ENCODE measurements at places on chromosomes 6 and 20.

GRCh38 chr6:119182875-119183274 lies 104.4 kb upstream of the FAM184A start:
- DNase-seq = no peak

DNA sequence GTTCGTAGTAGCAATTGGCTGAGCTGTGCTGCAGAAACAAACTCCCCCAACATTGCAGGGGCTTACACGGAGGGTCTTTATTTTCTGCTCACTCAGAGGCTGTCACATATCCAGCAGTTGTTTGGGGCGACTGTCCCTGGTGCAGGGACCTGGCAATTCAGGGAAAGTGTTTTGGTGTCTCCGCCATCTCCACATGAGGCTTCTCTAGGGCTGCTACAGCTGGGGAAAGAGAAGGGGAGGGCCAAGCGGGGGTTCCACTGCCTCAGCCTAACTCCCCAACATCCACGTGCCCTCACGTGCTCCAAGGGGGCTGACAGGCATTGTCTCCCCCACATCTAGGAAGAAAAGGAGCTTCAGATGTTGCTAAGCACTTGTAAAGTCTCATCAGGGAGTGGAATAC lies 61.3 kb upstream of the NXT1 start:
- no peak for DNase-seq

DNA sequence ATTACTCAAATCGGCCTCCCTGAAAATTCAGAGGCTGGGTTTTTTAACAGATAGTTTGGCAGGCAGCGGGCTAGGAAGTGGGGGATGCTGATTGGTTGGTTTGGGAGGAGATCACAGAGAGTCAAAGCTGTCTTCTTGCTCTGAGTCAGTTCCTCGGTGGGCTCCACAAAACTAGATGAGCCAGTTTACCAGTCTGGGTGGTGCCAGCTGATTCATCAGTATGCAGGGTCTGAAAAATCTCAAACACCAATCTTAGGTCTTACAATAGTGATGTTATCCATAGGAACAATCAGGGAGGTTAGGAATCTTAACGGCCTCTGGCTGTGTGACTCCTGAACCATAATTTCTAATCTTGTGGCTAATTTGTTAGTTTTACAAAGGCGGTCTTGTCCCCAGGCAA lies 190.7 kb downstream of the C6orf118 start:
- no peak for DNase-seq

GRCh38 chr20:32945710-32946221 lies 58.5 kb downstream of the SUN5 start:
- DNase-seq = no peak

DNA sequence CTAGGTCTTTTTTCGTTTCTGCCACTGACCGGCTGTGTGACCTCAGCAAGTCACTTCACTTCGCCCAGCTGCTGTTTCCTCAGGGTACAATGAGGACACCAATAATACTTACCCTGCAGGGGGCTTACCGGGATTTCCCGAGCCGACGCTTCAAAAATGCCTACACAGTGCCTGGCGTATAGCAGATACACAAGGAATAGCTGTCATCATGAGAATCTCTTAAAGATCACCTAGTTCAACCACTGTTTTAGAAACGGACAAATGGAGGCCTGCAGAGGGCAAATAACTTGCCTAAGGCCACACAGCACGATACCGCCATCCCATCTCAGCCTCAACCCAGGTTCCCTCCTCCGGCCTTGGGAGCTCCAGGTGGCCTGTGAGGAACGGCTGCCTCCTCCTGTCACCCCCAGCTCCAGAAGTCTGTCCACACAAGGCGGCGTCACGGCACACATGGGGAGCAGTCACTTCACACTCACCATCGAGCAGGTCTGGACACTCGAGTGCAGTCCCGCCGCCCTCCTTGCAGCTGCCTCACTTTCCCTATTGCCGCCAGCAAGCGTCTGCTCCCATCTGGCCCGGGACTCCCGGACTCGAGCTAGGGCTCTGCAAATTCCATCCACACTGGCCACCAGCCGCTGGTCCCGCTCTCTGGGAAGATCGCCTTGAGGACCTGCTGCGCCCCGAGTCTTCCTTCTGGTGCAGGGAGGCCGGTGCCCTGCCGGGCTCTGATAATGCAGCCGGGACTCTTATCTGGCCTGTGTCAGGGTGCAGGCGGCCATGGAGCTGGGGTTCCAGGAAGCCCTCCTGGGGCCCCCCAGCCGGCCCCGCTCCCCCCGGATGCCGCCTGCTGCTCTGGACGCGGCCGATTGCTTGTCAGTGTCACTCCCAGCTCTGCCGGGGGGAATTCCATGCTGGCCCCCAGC lies at the start of gene RIPOR3:
Gene RIPOR3 (minus strand): TSS at position 893 of the 923 bp plus-strand sequence. CDS start 414 bp downstream, at position 479.
- DNase-seq = no peak

DNA sequence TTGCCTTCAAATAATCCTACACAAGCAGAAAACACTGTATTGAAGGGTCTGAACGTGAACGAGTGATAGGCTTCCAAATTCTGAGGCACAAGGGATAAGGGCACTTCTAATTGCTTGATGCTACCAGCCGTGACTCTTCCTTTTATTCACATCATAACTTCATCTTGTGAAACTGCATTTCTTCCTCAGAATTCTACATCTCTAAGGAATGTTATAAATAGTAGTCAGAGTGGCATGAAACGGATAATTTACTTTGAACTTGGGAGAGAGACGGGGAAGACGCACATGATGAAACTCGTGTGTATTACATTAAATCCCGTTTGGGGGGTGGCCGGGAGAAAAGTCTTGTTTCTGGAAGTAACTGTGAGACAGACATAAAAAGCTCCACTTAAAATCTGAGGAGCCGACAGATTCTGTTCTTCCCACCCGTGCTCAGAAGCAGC lies 754 bp downstream of the HDDC2 start:
- DNase-seq = no peak

DNA sequence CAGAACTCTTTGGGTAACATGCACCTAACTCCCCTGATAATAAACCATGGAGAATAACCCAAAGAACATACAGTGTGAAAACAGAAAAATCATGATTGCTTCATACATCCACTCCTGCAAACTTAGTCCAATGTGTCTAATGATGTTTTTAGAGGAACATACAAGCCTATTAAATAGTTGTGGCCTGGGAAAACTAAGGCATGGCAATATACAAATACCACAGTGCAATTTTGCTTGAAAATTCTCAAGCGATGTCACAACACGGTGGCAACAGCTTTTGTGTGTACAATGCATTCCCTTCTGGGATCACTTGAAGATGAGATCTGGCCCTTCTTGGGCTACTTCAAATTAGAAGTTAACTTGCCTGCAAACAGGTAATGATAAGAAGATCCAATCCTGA lies 16.7 kb downstream of the MAP3K5 start:
- DNase-seq = no peak

- no peak for DNase-seq
Measured at GRCh38 chr6:74932232-74932888, 273.5 kb downstream of the COL12A1 start.

DNA sequence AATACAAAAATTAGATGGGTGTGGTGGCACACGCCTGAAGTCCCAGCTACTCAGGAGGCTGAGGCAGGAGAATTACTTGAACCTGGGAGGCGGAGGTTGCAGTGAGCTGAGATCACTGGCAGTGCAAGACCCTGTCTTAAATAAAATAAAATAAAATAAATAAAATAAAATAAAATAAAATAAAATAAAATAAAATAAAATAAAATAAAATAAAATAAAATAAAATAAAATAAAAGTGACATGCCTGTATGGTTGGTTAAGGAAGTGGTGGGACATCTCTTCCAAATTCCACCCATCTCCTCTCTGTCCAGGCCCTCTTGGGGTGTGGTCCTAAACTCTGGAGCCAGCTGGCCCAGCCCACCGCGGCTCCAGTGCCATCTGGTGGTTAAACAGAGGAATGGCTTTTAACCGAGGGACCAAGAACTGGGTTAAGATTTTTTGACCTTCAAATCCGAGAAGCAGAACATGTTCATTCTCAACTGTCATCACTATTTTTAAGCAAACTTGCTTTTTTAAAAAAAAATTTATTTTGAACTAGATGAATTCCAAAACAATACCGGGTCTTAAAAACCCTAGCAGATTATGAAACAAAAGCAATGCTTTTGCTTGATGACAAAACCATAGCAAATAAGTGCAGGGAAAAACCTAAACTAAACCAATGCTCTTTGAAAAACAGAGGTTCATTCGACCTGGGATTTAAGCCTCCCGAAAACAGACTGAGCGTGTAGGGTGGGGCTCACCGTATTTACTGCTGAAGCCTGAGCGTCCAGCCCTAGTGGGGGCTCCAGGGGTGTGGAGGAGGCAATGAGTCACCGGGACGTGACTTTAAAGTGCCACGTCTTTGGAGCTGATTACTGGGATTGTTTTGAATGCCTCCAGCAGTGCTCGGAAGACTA lies 68.8 kb downstream of the CDC5L start:
- peak; percentile 30 for DNase-seq

DNA sequence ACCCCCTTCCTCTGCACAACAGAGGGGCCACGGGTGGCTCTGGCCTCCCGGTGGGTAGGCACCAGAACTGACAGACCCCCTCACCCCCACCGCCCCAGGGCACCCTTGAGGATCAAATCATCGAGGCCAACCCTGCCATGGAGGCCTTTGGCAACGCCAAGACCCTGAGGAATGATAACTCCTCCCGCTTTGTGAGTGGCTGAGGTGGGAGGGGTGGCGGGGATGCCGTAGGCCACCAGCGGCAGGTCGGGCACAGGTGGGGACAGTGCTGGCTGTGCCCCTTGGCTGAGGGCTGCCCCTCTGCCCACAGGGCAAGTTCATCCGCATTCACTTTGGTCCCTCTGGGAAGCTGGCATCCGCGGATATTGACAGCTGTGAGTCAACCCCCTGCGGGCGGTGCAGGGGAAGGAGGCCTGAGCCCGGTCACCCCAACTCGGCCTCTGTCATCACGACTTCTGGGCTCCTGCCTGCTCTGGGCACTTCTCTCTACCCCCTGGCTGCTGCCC lies 29.1 kb downstream of the MYH7B start:
- no peak for DNase-seq

DNA sequence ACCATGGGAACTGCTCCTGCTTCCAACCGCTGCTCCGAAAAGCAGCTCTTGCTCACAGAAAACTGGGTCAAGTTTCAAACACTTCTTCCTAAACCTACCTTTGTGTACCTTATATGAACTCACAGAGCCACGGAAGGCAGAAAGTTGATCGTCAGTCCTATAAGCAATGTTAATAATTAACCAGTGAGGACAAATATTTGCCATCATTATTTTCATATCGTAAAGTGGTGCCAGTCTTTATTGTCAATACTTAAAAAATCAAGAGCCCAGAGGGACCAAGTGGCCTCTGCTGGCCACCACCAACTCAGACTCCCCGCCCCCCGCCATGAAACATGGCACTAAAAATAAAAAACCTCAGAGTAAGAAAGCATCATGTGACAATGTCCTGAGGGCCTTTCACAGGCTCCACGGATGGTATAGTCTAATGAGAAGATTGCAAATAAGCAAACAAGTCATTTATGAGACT lies 9.1 kb upstream of the PBOV1 start:
- no peak for DNase-seq

DNA sequence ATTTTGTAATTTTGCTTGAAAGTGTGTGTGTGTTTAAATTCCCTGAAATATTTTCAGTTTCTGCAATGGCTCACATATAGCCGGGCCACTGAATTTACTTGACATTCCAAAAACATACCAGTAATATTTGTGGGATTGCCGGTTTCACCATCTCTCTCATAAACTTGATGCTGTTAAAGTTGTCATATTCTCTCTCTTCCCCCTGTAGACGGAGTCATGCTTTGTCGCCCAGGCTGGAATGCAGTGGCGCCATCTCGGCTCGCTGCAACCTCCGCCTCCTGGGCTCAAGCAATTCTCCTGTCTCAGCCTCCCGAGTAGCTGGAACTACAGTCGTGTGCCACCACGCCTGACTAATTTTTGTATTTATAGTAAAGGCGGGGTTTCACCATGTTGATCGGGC lies 122.1 kb downstream of the TIAM2 start:
- no peak for DNase-seq

DNA sequence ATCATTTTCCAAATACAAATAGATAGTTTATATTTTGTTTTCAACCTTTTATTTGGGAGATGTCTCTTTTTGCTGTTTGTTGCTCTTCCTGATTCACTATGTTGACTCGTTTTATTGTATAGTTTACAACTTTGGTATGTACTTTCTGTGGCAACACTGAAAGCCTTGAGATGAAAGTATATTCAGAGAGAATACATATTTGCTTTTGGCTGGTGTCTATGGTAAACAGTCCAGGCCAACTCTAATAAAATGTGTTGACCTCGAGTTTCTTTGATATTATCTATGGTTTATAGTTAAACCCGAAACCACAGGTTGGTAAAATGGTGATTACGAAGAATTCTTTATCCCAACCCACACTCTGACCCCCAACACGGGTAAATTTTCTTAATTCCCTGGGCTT lies 919.6 kb upstream of the MAP3K7 start:
- DNase-seq = no peak

- DNase-seq = no peak
Measured at GRCh38 chr20:45959956-45960630, 11.9 kb downstream of the ZNF335 start.

GRCh38 chr6:140316966-140317365 lies 942.5 kb upstream of the CITED2 start:
- no peak for DNase-seq

GRCh38 chr6:122740936-122741335 lies 38.6 kb upstream of the FABP7 start:
- no peak for DNase-seq

GRCh38 chr20:34363465-34364222 lies 571 bp downstream of the ITCH start:
- no peak for DNase-seq

GRCh38 chr6:27558028-27558724 lies 85.3 kb upstream of the ZNF184 start:
- no peak for DNase-seq

DNA sequence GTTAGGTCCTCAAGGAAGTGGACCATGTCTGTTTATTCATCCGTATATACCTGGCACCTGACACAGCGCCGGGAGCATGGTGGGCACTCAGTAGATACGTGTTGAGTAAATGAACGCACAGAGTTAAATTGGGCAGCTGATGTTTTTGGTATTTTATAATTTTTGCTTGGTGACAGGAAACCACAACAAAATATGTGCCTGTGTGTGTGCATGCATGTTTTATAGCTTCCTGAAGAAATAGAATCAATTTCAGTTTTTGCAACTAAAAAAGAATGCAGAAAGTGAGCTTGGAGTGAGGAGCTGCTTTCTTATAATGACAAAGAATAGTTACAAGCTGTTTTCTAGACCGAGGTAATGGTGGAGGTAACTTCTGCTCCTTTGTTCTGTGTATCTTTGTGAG lies 91.4 kb downstream of the PLCB4 start:
- DNase-seq = no peak

DNA sequence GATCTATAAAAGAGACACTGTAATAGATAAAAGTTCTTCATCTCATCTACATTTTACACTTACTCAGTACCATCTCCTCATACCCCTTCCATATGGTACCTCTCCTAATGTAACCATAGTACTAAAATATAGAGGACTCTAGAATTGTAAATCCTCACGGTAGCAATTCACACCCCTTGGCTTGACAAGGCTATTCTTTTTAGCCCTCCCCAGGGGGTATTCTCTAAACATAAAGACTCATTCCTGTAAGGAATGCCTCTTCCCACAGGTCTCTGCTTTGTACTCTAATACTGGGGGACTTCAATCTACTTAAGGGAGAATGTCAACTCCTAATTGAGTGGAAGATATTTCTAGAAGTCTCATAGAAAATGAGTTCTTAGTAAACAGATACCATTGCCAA lies 85.9 kb downstream of the VIP start:
- DNase-seq = no peak
